ENCODE measurements at places on chromosomes 2 and 18.

DNA sequence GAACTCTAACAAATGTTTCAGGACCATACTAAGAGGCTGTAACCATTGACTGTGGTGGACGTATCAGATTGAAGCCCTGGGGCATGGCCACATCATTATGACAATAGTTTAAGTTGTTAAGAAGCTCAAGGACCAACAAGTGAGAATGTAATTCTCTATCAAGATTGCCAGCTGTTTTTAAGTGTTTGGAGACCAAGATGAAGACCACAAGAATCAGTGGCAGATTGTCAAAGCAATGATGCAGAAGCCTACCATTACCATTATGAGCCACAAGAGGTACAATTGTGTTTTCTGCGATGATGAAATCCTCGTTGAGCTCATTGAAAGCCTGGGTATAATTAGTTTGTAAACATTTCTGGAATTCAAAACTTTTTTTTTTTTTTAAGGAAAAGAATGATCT lies 261.1 kb upstream of the ZEB2 start:
- no peak for DNase-seq

DNA sequence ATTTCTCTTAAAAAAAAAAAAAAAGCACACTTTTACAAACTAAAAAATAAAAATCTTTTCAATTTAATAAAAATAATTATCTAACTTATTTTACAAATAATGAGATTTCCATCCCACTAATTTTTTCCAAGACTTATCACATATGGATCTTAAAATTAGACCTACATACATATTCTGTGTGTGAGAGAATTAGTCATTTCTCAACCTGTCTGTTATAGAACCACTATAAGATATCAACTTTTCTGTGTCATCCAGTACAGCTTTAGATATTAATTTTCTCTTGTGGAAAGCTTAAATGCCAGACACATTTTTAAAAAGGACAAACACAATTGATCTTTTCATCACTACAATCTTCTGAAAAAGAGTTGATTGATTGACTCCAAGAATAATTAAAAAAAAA lies 38.1 kb downstream of the FANCL start:
- no peak for DNase-seq

GRCh38 chr2:170300993-170301392 lies 123.0 kb downstream of the MYO3B start:
- DNase-seq = no peak

GRCh38 chr2:132374151-132374550 lies 42.5 kb upstream of the GPR39 start:
- DNase-seq = no peak

GRCh38 chr18:48190994-48191393 lies 218.2 kb downstream of the ZBTB7C start:
- no peak for DNase-seq

DNA sequence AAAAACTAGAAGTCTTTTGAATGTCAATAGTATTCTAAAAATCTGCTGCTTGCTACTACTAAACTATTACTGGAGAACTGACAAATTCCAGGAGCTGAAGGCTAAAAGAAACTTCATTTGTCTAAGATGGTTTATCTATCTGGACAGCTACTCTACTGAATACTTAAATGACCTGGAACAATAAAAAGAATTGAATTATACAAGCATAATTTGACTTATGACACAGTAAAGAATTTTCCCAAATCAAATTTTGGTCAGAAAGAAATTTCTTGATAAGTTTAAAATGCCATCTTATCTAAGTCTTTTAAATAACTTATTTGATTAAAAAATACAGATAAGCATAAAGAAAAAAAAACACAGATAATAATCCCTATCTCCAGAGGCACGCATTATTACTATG lies 80.2 kb upstream of the ITGA4 start:
- no peak for DNase-seq

DNA sequence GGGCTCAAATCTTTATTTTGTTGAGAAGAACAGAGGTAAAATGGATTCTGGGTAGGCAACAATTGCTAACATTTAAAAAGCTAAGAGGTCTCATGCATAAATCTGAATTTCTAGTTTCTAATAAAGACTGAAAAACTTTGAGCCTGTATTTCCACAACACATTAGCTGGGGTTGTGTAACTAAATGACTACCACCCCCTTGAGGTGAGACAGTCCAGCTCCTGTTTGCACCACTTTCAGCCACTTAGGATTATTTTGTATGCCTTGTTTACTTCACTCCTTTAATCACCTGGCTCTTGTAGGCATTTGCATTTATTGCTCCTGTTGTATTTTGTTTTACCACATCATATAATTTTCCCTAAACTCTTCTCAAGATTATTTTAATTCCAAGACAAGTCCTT lies 376.6 kb downstream of the PTH2R start:
- no peak for DNase-seq

DNA sequence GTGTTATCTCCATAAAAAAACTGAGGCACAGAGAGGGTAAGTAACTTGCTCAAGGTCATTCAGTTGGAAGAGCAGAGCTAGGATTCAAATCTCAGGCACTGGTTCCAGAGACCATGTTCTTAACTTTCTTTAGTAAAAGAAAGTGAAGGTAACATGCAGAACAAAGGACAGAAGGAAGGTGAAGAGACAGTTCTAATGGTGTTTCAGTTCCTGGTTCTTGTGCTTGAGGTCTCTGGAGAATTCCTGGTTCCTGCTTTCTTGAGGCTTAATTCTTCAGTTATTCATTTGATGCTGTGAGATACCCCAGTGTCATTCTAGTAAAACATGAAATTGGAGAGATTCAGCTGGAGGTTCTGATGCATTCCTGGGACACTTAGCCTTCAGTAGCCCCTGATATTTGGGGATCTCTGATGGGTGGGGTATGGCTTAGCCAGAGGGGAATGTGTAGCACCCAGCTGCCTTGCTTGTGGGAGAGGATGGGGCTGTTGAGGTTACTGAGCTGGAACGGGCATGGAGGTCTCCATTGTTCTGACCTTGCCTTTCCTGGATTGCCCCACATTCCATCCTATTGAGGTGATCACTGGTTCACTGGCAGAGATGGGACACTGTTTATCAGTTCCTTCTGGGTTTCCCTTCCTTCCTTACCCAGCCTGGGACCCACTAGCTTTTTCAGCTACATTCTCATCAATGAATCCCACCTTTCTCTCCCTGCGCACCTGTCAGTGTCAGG lies 46.8 kb downstream of the SEMA4F start:
- no peak for DNase-seq

DNA sequence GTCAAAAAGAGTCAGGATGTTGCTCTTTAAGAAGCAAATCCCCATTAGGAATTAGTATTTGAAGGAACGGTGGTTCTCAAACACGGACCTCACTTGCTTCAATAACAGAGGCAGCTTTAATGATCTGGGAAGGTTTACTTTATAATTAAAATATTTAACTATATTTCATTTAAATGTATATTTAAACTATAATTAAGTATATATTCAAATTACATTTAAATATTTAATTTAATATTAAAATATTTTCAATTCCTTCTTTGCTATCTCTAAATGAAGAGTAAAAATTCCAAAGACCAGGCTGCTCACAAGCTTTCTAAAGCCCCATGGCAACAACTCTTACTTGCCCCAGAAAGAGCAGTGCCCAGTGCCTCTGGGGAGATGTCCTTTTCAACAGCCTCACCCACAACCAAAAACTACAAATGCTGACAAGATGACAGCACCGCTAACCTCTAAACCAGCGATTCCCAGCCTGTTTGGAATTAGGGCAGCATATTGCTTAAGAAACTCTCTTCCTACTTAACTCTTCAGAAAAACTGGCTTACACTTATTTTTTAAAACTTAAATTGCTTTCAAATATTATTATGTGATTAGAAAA lies 62.9 kb upstream of the POU3F3 start:
- no peak for DNase-seq

GRCh38 chr2:46836295-46837111 lies 79.1 kb downstream of the MCFD2 start:
- no peak for DNase-seq

DNA sequence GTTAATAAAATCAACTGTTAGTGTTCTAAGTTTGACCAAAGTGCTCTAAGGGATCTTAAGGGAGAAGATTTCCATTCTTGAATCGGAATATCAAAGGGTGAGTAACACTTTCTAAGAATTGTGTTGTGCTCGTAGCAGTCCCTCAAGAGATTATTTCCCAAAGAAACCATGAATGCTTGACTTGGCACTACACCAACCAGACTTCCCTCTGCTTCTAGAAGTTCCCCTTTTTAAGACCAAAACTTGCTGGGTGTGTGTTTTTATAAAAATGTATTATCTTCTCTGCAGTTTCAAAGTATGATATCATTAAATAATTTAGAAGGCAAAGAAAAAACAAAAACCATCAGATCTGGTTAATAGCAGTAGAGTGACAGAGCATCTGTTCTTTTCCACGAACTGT lies 522.0 kb upstream of the FAM98A start:
- no peak for DNase-seq

- no peak for DNase-seq
Observed at GRCh38 chr2:173187941-173188788, 112.5 kb downstream of the MAP3K20 start.

GRCh38 chr18:70172225-70172624 lies 33.3 kb downstream of the RTTN start:
- DNase-seq = no peak

DNA sequence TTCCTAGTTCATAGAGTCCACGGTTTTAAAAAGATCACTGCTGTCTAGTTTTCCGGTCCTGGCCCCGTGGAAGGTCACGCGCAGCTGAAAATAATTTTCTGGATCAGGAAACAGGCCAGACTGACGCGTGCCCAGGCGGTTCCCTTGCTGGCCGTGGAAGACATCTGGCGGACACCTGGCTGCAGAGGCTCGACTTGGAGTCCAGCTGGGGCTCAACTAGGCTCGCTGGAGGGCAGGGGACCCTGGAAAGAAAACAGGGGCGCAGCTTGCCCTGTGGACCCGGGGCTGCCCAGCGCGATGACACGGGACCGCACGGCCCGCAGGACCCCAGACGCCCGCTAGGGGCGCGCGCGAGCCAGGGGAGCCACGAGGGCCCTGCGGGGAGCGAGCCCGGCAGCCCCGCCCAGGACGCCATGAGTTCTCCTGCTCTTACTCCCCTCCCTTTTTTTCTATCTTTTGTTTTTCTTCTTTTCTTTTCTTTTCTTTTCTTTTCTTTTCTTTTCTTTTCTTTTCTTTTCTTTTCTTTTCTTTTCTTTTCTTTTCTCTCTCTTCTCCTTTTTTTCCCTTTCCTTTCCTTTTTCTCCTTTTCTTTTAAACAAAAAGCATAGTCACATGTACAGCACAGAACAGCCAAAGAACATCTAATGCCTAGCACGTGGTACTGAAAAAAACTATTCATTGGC lies 43.2 kb upstream of the UBE2F start:
- DNase-seq = peak; percentile 39

DNA sequence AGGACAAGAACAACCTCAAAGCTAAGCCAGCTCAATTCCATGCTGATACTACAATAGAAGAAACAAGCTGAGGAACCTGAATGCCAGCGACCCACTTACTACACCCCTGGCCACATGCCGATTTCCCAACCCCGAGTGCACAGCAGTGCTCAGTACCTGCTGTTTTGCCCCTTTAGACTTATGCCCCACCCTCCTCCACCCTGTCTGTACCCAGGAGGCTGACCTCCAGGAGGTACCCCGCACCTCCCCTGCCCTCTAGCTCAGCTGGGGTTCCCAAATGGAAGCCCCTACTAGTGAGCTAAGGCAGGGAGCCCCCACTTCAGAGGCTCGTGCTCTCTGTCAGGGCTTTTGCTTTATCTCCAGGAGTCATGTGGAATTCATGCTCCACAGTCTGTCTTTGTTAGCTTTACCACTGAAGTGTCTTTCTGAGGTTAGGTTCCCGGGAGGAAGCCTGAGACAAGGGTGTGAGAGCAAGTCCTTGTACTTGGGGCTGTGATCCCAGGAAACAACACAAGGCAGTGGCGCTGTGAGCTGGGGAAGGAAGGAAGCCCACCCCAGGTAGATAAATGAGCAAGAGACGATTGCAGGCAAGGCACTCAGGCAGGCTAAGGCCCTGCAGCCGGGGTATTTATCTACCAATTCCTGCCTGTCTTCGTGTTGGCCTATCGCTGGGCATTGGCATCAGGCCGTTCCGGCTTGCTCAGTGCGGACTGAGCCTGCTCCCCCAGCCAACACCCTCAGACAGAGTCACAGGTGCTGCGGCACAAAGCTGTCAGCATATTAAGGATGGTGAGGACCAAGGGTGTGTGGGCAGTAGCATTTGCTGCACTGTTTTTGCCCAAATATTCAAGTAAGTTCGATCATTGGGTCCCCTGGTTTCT lies 220.5 kb downstream of the CYP26B1 start:
- no peak for DNase-seq

DNA sequence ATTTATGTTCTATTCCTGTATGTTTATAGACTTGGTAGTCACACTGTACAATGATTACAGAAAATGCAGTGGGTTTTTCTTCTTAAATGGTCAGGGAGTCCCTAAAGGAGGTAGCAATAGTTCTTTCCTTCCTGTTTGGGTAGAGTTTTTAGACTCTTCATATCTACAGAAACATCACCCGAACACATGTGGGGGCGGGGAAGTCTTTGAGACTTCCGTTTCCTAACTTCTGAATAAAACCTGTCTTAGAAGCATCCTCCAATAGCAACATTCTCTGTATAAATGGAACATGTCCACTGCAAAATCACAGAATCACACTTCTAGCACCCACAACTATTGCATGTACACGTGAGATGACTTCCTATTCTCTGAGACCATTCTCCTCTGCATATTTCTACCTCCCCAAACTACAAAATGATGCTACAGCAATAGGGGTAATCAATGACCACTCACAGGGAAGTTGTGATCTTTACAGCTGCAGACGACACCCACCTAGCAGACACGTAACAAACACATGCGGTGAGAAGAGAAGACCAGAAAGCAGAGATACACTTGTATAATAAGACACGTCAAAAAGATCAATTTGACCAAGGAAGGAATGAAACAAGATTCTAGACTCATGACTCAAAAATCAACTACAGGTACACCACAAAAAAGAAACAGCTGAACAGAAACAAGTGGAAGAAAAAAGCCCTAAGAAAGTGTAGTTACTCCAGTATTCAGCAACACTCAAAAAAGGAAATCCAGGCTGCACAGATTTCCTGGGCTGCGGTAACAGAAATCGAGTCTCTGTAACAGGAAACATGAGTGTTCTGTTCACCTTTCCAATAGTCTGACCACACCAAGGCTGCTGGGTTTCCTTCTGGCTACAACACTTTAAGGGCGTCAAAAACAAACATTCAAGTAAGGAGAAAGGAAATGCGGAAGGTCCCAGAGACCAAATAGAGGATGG lies 120.4 kb downstream of the ZNF516 start:
- DNase-seq = no peak

GRCh38 chr18:43587538-43588153 lies 310.4 kb upstream of the SYT4 start:
- no peak for DNase-seq

GRCh38 chr2:134446383-134447017 lies 192.6 kb downstream of the MGAT5 start:
- no peak for DNase-seq

DNA sequence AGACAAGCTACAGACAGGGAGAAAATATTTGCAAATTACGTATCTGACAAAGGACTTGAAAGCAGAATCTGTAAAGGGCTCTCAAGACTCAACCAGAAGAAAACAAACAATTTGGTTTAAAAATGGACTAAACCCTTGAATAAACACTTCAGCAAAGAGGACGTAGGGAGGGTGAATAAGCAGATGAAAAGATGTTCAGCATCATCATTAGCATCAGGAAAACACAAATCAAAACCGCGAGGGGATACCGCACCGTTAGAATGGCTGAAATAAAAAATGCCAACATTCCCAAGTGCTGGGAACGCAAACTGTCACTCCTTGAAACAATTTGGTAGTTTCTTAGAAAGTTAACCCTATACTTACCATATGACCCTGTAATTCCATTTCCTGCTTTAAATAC lies 136.7 kb downstream of the MBP start:
- DNase-seq = no peak

All from BJ (cell line).